ENCODE measurements at places on chromosomes 3 and 15.

DNA sequence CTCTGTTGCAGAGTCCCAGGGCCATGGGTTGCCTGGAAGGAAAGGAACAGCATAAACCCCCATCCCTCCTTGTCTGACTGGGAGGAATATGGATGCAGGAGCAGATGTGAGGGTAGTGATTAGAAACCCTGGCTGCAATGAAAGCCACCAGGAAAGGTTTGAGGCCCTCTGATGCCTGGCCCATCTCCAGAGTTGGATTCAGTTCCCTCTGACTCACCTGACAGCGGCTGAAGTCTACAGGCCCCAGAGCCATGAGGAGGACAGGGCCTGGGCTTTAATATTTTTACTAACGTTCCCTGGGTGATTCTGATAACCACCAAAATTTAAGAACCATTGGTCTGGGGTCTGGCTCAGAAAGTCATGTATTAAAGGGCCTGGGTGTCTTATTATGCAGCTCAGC lies 214.0 kb downstream of the EPHB1 start:
- DNase-seq, result no peak

DNA sequence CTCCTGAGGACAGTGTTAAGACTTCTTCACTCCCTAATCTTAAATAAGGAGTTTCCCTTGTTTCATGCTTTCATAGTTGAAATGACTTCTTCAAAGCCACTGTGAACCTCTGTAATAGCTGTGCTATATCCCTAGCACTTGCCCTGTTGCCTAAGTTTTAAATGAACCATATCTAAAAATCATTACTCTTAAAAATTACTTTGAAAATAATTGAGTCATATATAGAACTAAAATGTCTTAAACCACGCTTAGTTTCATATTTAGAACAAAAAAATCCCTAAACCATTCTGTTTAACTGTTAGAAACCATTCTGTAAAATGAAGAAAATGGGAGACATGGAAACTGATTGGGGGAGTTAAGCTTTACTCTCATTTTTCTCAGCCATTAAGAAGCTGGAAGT lies 29.8 kb downstream of the DNAJC19 start:
- DNase-seq, result no peak

GRCh38 chr3:146881356-146881755 lies 276.2 kb upstream of the PLSCR5 start:
- DNase-seq, result no peak

DNA sequence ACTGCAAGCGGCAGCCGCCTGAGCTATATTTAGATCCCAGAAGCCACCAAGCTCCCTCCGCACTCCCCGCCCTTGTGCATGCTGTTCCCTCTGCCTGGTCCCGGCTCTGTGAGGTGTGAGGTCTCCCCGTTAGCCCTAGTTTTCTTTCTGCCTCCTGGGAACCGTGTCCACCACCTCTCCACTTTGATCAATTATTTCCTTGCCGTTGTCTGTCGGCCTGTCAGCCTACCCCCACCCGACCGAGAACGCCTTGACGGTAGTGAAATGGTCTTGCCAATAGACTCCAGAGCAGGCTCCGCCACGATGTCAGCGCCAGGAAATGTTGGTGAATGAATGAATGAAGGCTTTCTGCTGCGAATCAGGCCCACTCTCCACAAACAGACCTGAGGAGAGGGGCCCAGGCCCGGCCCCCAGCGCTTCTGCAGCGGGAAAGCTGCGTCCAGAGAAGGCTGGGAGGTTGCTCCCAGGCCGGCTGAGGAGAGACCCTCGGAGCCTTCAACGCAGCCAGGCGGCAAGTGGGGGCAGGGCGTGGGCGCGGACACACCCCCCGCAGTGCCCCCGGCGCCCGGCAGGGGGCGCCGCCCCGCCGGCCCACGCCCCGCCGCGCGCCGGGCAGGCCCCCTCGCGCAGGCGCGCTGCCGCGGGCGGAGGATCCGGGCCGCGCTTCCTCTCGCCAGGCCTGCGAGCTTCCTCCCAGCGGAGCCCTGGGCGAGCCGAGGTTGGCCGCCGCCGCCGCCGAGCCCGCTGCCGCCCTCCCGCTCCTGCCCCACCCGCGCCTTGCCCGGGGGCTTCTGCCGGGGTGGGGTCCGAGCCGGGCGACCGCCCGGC lies at the start of gene CSK:
Gene CSK (plus strand): TSS at position 650 of the 828 bp plus-strand sequence. CDS start 16,218 bp downstream, outside the sequence.
- peak; percentile 92 for DNase-seq

DNA sequence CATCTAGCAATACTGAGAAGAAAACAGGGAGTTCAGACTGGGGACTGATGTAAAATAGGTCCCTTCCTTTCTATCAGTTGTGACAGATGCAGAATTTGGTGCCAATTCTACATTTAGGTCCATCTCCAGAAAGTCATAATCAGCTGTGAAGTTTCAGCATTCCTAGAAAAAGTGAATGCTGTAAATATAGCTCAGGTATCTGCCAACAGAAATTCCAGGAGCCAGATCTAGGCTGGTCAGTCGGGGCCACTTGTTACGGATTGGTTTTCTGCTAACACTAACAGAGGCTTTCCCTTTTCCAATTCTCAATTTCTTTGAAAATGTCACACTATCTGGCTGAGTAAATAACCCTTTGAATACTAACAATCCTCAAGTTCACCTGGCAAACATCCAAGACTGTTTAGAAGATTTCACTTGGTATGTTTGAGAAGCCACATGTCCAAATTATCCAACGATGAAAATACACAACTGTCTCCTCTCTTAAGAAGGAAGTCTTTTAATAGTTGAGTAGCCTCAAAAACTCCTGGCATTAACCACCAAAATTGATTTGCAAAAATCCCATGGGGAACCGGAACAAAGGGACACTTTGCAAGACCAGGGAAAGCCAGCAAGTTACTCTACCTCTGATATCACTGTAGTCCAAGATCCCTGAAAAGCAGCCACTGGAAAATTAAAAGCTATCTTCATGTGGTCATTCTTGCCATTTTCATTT lies 222.3 kb downstream of the ZMAT3 start:
- no peak for DNase-seq

- no peak for DNase-seq
Observed at GRCh38 chr15:47988564-47988963, 132.2 kb upstream of the SLC24A5 start.

DNA sequence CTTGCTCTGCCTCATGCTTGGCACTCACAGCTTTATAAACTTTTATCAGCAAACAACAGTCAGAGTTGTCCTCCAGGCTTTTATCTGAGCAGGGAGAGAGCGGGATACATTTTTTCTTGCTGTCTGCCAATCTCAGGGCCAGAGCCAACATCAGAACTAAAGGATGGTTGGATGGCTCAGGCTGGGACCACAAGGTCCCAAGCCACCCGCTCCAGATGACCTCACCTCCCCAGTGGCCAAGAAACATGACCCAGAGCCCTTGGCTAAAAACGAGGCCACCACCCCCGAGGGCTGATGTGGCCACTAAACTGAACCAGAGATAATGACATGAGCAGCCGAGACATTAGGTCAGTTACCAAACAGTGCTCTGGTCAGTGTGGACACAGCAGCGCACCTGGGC lies 18.8 kb upstream of the SPATA12 start:
- peak; percentile 30 for DNase-seq

- no peak for DNase-seq
Observed at GRCh38 chr3:56725175-56725574, 42.1 kb upstream of the TASOR start.

DNA sequence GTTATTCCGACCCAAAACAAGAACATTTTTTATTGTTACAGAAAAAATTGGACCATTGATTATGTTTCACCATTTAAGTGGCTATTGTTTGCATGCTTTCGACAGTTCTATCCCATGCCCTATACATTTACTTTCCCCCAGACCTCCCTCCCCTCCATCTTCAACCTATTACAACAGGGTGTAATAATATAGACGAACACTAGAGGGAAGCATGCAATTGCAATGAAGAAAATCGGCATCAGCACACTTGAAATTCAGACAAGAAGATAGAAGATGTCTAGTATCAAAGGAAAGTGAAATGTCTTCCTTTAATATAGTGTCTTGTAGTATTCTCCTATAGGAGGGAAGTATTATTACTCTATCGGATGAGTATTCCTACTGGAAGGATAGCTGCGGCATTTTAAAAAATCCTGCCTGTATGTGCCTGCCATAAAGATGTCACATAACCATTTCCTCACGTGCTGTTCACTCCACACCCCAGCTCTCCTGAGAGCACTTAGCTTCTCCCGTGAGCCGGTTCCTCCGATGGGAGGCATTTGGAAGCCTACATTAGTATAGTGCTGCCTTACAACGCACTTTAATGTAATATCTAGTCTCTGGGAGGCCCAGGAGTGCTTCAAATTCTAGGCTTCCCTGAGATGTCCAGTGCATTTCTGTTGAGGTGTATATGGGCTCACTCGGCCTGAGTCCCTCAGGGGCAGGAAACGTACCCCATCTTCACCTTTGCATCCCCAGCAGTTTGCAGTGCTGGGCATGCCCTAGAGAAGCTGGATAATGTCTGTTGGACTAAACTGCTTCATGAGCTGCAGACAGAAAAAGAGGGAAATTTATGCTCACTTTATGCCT lies 17.8 kb upstream of the ERICH6 start:
- DNase-seq, result no peak

DNA sequence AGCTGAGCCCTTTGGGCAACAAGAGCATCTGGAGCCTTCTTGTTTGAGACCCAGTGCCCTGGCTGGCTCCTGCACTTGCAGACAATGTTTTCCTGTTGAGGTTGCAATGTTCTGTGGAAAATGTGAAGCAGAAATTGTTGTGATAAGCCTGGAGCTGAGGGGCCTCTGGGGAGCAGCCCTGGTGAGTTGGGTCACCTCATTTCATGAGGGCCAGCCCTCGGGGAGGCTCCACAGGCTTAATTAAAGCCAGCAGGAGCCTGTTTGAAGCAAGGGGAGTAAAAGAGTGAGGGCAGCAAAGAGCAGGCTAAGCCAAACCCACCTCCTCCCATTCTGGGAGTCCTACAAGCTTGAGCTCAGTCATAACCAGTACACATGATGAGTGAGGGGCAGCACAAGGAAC lies 154.3 kb downstream of the ALDH1A2 start:
- DNase-seq, result peak; percentile 34

DNA sequence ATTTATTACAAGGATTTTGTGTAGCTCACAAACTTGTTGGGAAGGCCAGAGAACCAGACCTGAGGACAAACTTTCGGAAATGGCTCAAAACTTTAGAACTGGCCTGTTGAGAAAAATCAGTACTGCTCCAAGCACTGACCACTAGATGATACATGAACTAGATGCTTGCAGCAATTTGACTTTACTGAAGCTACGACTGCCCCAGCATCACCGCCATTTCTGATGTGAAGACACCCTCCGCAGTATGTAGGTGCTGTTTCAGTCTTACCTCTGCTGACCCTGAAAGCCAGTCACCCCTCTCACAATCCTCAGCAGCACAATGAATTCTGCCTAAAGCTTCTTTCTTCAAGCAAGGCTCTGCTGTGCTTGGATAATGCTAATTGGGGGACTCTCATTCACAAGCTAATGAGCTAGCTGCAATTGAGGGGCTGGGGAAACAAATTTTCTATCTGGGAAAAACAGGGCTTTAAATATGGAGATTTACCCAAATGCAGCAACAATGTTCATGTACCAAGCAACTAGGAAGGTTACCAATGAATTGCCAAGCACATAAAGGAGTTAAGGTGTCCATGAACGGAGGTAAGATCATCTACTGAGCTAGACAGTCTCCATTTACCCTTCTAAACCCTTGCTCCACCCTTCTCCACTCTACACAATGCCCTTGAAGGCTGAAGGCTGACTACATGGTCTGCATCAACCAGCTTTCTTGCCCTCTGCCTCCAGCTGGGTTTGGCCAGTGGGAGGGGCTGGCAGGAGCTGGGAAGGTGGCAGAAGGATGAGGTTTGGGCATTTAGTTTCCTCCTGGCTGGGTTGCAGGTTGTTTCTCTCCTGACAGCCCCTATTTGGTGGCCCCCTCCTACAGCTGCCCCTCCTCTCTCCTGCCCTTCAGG lies 53.2 kb upstream of the FSTL1 start:
- no peak for DNase-seq

GRCh38 chr3:29513236-29513635 lies 232.4 kb downstream of the RBMS3 start:
- DNase-seq, result no peak

GRCh38 chr3:154182975-154183374 lies 61.8 kb downstream of the ARHGEF26 start:
- DNase-seq, result no peak

GRCh38 chr3:57627976-57628375 lies 30.8 kb upstream of the ARF4 start:
- DNase-seq, result no peak

- no peak for DNase-seq
Observed at GRCh38 chr3:150055332-150055731, 84.6 kb upstream of the PFN2 start.

- no peak for DNase-seq
Observed at GRCh38 chr15:101807345-101807945, 4.1 kb downstream of the OR4F6 start.

DNA sequence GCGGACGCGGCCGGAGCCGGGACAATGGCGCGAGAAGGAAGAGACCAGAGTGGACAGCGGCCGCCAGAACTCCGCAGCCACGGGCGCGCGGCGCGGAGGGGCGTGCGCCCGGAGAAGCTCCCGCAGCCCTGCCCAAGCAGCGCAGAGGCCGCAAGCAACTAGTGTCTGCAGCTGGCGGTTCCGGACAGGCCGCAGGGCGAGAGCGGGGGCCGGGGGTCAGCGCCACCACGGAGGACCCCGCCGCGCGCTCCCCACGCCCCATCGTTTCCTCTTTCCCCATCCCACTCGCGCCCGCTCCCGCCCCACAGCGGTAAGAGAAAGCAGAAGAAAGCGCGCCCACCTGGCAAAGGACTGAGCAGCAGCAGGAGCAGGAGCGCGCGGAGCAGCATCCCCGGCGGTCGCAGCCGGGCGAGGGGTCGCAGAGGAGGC lies 440 bp downstream of the PRTG start:
- peak; percentile 30 for DNase-seq

- DNase-seq, result no peak
Observed at GRCh38 chr3:8745619-8746370, 12.2 kb downstream of the CAV3 start.

- DNase-seq, result no peak
Observed at GRCh38 chr3:16844791-16845190, 40.0 kb upstream of the PLCL2 start.

DNA sequence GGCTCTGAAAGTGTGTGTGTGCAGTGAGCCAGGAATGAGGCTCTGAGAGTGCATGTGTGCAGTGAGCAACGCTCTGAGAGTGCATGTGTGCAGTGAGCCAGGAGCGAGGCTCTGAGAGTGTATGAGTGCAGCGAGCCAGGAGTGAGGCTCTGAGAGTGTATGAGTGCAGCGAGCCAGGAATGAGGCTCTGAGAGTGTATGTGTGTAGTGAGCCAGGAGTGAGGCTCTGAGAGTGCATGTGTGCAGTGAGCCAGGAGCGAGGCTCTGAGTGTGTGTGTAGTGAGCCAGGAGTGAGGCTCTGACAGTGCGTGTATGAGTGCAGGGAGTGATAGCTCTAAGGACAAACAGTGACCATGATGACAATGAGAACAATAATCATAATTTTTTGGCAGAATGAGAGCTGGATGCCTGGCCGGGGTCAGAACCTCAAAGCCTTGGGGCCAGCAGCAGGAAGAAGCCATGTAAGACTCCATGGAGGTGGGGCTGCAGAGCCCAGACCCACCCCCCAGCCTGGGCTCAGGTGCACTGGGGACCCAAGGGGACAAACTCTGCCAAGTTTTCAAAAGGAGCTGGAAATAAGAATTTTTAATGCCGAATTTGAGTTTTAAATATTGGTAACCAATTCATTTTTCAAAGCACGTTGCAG lies 85.7 kb upstream of the PRR20G start:
- no peak for DNase-seq
